Stomach (tissue), 19 donors: ENCODE measurements at places on chromosomes 2 and 18. TPM values are rescaled to one million over a fixed set of nuclear protein-coding genes. Genes with fewer than 3 reads are reported as not detected.

Gene ZNF892
- not detected for polyA plus RNA-seq

Gene TMEM247
- not detected for polyA plus RNA-seq

Gene NT5DC4
- not detected for polyA plus RNA-seq

Gene TIGD1
- 4.8 TPM for polyA plus RNA-seq

Gene VIT
- 3.7 TPM for polyA plus RNA-seq

Gene NOSTRIN
- polyA plus RNA-seq = 13.3 TPM

Gene TMEM163
- polyA plus RNA-seq = 2.6 TPM

Gene MEMO1
- polyA plus RNA-seq = 30.7 TPM

Gene NDUFAF7
- polyA plus RNA-seq = 7.3 TPM

Gene NAT8
- not detected for polyA plus RNA-seq

Gene SCYGR4
- polyA plus RNA-seq = not detected

Gene FAM210A
- 3.9 TPM for polyA plus RNA-seq

Gene GPR17
- polyA plus RNA-seq = 0.61 TPM

Gene SKOR2
- not detected for polyA plus RNA-seq

Gene MC2R
- 0.46 TPM for polyA plus RNA-seq

Gene SOX11
- 0.08 TPM for polyA plus RNA-seq

- no peak for DNase-seq
These were observed 6.6 kb upstream of the ASNSD1 start for GRCh38 chr2:189654641-189655040.

- no peak for DNase-seq
These were observed 593.4 kb downstream of the DCC start for GRCh38 chr18:52933356-52933755.

DNA sequence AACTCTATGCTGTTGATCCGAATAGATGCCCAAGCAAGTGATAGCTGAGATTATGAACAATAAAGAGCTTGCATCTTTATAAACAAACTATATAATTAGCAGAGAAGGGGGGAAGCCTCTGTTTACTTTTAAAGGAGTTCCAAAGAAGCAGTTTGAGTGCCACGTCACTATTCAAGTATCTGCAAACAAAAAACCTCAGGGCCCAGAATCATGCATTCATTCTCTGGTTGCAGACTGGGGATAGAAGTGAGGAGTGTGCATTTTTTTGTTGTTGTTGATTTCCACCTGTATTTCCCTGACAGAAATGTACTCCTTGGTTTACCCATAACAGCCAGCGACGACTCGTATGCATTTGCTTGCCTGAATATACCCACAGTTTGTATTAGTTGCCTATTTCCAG is 264.3 kb downstream of the PTGR3 start:
- DNase-seq = no peak

DNA sequence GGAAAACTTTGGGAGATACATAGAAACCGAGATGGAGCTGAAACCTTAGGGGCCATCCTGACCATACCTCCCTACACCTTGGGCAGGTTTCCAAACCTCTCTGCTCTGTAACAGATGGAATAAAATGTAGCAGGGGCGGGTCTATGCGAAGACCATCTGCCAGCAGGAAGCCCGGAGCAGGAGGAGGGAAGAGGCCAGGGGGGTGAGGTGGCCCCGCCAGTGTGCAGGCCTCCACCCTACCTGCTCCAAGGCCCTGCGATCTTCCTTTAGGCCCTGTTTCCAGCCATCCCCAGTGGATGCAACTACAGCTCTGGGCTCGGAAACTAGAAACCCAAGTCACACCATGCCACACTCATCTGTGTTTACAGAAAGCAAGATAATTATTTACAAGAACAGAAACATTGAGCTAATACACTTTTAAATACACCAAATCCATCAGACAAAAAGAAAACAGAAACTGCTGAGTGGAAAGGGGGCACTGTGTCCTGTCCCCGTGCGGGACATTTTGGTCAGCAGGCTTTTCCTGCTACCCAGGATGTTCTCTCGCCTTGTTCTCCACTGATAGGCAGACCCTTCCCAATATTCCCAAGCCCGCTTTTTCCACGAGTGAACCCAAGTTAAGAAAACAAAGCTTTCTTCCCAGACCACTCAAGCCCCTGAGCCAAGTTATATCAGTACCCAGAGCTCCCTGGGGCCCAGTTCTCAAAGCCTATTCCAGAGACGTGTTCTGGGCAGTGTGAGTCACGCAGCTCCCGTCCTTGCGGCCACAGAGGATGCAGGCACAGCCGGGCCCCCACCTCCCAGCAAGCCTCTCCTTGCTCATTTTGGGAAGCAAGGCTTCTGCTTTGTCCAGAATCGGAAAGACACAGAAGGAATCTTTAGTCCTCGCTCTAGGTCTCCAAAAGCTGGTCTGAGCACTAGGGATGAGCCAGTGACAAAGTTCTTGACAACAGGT is 17.3 kb downstream of the CIB4 start:
- no peak for DNase-seq

GRCh38 chr2:234643407-234643806 is 146.5 kb upstream of the ARL4C start:
- no peak for DNase-seq

DNA sequence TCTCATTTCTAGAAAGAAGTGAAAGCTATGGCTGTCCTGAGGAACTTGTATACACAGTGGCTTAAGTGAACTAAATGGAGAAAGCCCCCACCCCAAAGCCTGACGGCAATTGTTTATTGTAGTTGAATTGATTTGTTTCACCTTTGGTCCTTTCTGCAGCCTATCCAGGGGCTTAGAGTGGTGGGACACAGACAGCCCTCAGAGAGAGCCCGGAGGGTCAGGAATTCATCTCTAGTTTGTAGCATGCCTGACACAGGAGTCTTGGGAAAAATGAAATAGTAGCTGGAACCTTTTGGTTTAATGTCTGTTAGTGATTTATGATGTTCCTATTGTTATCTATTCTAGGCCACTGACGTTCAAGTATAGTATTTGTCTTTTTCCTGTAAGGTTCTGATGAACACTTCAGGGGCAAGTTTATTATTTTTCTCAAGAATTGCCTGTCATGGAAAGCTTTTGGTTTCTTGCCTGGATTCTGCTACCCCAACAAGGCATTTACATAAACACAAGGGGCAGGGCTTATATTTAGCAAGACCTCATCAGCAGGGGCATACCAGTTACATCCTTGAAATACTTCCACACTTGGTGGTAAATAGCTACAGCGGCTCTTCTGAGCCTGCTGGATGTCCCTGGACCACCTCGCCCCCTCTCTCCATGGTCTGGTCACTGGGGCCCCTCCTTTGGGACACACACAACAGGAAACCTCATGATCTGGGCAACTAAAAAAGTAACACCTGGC is 44.4 kb downstream of the KCNE4 start:
- DNase-seq = no peak

DNA sequence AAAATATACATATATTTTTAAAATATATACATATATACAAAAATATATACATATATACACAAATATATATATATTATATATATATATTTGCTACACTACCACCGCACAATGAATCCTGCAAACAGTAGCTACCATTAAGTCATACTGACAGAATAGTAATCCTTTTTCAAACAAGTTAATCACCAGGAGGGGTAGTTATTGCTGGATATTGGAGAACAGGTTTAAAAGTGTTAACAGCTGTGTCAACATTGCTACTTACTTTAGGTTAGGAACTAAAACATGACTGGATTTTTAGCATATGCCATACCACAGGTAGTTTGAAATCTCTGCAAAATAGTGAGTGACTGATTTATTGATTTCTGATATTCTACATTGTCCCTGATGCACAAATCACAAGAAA is 529.1 kb upstream of the CDH7 start:
- DNase-seq = no peak

GRCh38 chr2:232537079-232537478 is 2.4 kb upstream of the CHRNG start:
- DNase-seq = no peak

DNA sequence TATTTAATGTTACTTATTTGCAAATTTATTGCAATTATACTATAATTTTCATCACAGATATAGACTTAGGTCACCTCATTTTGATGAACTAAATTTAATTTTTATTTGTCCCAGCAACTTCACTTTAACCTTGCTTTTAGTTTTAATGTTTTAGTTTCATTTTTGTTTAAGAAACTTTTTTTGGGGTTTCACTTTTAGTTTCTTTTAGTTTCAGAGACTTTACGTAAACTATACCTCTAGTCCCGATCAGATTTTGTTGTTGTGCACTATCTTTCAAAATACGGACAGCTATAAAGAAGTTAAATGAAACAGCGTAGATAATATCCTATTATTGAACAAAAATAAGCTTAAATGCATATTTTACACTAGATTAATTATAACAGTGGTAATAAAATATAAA is 460.5 kb downstream of the ERBB4 start:
- DNase-seq = no peak

- DNase-seq = no peak
These were observed 232.8 kb downstream of the KLHL29 start for GRCh38 chr2:23617811-23618215.

- DNase-seq = no peak
These were observed 279.1 kb downstream of the ZEB2 start for GRCh38 chr2:144240656-144241339.

DNA sequence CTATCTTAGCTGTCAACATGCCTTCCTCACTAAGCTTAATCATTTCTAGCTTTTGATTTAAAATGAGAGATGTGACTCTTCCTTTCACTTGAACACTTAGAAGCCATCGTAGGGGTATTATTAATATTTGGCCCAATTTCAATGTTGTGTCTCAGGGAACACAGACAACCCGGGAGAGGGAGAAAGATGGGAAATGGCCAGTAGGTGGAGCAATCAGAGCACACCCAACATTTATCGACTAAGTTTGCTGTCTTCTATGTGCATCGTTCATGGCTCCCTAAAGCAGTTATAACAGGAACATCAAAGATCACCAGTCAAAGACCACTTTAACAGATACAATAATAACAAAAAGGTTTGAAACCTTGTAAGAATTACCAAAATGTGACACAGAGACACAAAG is 110.2 kb downstream of the OLA1 start:
- DNase-seq = no peak

GRCh38 chr2:45404807-45405297 is 206.2 kb downstream of the SRBD1 start:
- peak; percentile 20 for DNase-seq

- DNase-seq = no peak
These were observed 8.6 kb downstream of the DOCK10 start for GRCh38 chr2:225033440-225034318.

- DNase-seq = no peak
These were observed at the start of gene ANKRD23 for GRCh38 chr2:96843538-96844268. Gene ANKRD23 (minus strand): TSS chr2:96844021. CDS start chr2:96843992, 29 bp downstream.

DNA sequence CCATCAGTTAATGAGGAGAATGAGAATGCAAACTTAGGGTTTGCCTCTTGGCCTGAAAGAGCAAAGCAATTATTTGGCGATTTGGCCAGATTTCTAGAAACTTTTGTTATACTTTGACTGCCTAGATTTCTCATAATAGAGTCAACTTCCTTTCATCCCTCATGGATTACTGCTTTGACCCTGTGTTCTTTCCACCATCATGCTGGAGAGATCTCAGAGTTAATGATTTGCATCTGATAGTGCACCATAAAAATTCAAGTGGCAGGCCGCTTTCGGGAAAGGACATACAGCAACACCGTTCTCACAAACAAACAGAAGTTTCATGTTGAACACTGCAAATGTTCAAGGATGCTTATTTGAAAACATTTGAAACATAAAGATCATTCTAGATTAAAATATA is 143.7 kb upstream of the ZFP36L2 start:
- no peak for DNase-seq

DNA sequence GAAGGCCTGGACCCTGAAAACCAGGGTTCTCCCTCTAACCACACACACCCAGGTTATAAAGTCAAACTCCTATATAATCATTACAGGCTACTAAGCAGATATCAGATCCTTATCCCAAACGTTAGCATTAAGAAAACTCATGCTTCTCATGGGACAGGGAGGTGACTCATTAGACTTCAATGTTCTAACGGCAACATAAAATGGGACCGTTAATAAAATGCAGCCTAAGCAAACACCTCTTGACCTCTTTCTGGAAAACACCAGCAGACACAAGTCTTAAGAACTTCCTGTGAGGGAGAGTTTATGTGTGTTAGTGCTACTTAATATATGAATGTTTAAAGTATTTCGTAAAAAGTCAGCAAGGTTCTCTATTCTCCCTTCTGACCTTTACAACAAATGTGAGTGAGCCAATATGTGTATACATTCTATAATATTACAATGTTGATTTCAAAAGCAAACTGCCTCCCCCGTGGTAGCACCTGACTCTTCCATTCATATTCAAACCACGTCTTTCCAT is 31.7 kb downstream of the LPIN2 start:
- no peak for DNase-seq

GRCh38 chr2:160407393-160408172 is 86.0 kb downstream of the RBMS1 start:
- DNase-seq = peak; percentile 53

DNA sequence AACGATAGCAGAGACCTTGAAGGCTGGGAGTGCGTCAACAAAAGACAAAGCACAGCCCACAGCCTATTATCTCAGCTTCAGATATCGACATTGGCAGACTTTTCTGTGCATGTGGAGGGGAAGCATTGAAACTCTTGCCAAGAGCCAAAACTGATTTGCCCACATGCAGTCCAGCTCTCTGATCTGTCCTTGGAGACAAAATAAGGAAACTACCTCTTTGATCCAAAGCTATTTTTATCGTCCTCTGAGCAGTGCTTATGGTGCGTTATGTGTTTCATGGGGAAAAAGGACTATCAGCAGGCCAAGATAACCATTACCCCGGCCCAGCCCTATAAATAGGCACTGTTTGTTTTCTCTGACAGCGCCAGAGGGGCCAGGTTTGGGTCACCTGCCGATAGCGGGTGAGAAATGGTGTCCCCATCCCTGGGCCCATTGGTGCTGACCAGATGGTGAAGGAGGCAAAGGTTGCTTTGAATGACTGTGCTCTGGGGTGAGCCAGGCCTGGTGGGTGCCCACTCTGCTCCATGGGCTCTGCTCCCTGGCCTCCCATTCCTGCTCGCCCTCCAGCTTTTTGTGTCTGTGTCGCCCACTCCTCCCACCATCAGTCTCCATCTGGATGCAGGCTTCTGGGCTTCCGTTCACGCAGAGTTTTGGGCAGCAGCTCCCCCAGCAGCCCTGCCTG is 176.1 kb upstream of the HS6ST1 start:
- DNase-seq = peak; percentile 70

GRCh38 chr18:56086176-56086575 is 498.2 kb upstream of the TCF4 start:
- no peak for DNase-seq
